ENCODE measurements at places on chromosomes 4 and X. TPM values are rescaled to one million over a fixed set of nuclear protein-coding genes. Genes with fewer than 3 reads are reported as not detected.

FAM199X gene
- 16.0 TPM for total RNA-seq

ETDA gene
- total RNA-seq = not detected

SEC24D gene
- total RNA-seq = 48.1 TPM

EDA gene
- 5.5 TPM for total RNA-seq

TMSB15B gene
- total RNA-seq = 1.6 TPM

RAI2 gene
- total RNA-seq = 32.1 TPM

MAGEA6 gene
- not detected for total RNA-seq

Data from upper lobe of right lung (tissue), 1 donor.